ENCODE measurements at places on chromosomes 2 and 18.

- DNase-seq = no peak
These were observed 29.5 kb downstream of the RMC1 start for GRCh38 chr18:23532848-23533247.

DNA sequence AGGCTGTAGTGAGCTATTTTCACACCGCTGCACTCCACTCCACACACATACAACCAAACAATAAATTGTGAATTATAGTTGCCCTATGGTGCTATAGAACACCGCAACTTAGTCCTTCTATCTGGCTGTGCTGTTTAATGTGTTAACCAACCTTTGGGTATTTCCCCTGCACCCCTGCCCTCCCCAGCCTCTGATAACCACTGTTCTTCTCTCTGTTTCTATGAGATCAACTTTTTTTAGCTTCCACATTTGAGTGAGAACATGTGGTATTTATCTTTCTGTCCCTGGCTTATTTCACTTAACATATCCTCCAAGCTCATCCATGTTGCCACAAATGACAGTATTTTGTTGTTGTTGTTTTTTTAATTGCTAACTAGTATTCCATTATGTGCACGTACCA, 32.5 kb downstream of the TET3 start:
- no peak for DNase-seq

DNA sequence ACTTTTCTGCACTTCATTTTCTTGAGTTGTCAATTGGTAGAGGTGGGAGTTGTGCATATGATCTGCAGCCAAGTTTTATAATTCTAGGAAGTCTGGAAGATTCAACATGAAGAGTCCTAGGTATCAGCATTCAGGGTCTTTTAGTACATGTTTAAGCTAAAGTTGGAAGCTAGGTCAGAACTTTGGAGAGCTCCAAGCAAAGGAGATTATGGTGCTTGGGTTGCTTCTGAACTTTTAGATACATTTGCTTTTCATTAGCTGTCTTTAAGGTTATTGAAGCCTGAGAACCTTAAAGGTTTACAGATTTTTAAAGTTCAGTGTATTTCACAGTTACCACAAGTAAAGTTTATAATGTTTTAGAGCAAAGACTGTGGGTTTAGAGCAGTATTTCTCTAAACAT, 85.5 kb downstream of the EPC2 start:
- DNase-seq = no peak

DNA sequence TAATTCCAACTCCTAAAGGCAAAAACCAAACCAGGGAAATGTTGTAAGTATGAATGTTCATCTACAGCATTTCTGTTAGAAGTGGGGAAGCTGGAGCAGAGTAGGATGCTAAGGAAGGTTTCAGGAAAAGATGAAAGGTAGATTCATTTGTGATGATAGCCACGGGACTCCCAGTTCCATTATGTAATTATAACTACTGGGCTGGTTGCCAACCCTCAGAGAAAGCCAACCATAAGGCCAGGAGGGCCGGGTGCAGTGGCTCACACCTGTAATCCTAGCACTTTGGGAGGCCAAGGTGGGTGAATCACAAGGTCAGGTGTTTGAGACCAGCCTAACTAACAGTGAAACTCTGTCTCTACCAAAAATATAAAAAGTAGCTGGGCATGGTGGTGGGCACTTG, 288.9 kb upstream of the ETAA1 start:
- no peak for DNase-seq

- no peak for DNase-seq
These were observed 31.2 kb downstream of the ZNF516 start for GRCh38 chr18:76463872-76464271.

DNA sequence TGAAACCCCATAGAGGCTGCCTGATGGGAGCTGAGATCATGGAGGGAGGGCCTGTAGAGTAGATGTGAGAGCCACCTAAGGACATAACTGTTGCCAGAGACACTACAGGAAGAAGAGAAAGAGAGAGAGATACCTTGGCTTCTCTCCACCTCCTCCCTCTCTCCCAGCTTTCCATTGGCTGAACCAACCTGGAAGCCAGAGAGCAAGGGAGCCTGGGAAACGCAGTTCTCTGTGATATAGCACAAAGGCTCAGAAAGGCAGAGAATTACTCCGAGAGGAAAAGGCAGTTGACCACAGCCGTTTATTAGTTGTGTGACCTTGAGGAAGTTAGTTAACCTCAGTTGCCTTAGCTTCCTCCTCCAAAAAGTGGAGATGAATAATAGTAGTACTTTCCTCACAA, 37.7 kb upstream of the MAT2A start:
- DNase-seq = no peak

GRCh38 chr18:12516049-12516630, 108.4 kb downstream of the PRELID3A start:
- DNase-seq = no peak

GRCh38 chr2:118913131-118913802, 28.7 kb upstream of the MARCO start:
- no peak for DNase-seq

DNA sequence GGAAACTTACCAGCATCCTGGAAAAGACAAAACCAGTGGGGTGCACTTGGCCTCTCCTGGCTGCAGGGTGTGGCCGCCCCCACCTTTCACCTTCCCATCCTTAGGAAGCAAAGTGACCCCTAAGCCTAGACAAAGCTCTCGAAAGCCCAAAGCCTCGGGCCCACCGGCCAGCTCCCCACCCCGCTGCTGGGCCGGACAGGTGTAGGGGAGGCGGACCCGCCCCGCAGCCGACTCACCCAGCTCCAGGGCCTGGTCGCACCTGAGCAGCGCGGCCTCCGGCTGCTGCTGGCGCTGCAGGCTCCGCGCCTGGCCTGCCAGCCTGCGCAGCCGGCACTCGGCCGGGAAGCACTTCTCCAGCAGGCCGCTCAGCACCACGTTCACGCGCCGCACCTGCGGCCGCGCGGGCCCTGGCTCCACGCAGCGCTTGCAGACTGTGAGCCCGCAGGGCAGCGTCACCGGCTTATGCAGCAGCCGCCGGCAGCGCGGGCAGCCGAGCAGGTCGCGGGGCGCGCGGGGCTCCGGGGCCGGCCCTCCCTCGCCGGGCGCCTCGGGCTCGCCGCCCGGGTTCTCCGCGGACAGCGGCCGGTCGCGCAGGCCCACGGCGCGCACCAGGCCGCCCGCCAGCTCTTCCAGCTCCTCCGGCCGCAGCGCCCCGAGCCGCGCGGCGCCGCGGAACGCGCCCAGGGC, 979 bp downstream of the LONRF2 start:
- DNase-seq = no peak

DNA sequence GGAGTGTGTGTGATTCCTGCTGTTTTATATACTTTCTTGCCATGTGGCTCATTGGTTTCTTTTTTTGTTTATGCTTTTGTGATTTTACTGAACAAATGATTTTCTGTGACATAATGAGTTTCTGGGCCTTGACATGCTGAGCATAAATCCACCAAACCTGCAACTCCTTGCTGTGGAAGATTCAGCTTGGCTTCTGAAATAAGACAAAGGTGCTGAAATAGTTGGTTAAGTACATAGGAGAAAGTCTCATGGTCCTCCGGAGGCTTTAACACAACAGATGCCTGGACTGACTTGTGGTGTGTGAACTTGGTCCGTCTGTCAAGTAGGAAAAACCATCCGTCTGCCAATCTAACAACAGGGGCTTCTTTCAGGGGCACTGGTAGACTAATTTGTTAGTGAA, 315.3 kb upstream of the CXCR4 start:
- no peak for DNase-seq

GRCh38 chr2:238475566-238475965, 48.8 kb downstream of the ASB1 start:
- DNase-seq = no peak

DNA sequence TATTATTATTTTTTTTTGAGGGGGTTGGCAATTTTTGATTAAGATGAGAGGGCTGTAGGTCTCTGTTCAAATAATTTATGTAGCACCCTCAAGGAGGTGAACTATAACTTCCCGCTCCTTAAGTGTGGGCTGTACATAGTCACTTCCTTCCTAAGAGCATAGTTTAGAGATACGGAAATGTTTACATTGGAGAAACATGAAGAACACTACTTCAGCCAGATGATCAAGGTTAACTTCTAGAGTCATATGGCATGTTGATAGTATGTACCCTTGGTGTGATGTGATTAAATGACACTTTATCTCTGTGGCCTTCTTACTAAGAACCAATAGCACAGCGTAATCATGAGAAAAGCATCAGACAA, 93.7 kb downstream of the MIB1 start:
- DNase-seq = no peak

GRCh38 chr2:85939131-85939530, 50.3 kb upstream of the ST3GAL5 start:
- DNase-seq = no peak

DNA sequence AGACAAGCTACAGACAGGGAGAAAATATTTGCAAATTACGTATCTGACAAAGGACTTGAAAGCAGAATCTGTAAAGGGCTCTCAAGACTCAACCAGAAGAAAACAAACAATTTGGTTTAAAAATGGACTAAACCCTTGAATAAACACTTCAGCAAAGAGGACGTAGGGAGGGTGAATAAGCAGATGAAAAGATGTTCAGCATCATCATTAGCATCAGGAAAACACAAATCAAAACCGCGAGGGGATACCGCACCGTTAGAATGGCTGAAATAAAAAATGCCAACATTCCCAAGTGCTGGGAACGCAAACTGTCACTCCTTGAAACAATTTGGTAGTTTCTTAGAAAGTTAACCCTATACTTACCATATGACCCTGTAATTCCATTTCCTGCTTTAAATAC, 136.7 kb downstream of the MBP start:
- no peak for DNase-seq

GRCh38 chr2:85976106-85976920, 87.5 kb upstream of the ST3GAL5 start:
- no peak for DNase-seq

DNA sequence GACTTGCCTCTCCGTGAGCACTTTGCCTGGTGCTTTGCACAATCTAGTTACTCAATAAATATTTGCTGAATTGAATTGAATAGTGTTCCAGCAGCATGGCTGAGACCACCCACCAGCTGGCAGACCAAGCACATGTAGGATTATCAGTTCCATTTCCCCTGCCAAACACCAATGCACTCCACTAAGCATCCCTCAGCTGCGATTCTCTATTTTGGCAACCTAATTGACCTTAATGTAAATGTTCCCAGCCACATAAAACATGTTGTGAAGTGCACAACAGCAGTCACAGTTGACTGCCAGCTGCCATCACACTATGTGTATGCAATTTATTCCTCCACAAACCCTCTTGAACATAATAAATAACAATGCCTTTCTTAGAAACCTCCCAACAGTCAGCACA, 1879.4 kb upstream of the PIK3C3 start:
- DNase-seq = no peak

DNA sequence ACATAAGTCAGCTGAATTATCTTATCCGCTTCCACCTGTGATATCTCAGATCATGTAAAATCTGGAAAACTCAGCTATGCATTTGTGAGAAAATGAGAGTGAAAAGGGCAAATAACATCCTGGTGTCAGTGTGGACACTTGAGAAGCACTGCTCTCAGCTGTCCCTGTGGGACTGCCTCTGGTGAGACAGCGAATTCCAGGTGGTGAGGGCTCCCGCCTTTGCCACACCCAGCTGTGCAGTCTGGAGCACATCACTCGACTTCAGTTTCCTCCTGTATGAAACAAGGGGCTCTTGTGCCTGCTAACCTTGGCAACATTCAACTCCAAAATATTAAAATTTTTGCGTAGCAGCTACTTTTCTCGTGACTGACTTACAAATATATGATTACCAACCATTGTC, 194.9 kb upstream of the BOD1L2 start:
- no peak for DNase-seq

- DNase-seq = no peak
These were observed 57.2 kb downstream of the ZNF385B start for GRCh38 chr2:179804206-179804605.

- DNase-seq = no peak
These were observed 106.7 kb upstream of the FANCL start for GRCh38 chr2:58347810-58348209.

DNA sequence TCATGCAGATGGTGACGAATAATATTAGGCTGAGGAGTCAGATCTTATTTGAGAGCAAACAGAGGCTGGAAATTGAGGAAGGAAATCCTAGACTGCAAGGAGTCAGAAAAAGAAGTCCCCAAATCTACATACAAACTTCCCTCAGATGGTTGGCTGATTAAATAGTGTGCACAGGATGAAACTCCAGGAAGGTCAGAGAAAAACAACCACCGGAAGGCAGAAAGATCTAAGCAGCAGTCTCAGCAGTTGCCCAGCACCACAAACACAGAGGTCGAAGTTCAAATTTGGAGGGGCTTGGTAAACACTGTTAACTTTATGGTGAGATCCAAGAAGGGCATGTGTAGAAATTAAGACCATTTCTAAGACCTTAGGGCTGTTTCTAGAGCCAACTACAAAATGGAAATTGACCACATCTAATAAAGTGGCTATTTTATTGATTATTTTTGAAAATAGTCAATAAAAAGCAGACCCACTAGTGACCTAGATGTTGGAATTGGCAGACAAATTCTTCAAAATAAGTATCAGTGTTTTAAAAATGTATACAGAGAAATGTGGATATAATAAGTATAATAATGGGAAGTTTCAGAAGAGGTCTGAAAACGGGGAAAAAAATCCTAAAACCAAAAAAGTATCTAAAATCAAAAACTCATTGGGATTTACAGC, 134.8 kb downstream of the GALNT1 start:
- no peak for DNase-seq

DNA sequence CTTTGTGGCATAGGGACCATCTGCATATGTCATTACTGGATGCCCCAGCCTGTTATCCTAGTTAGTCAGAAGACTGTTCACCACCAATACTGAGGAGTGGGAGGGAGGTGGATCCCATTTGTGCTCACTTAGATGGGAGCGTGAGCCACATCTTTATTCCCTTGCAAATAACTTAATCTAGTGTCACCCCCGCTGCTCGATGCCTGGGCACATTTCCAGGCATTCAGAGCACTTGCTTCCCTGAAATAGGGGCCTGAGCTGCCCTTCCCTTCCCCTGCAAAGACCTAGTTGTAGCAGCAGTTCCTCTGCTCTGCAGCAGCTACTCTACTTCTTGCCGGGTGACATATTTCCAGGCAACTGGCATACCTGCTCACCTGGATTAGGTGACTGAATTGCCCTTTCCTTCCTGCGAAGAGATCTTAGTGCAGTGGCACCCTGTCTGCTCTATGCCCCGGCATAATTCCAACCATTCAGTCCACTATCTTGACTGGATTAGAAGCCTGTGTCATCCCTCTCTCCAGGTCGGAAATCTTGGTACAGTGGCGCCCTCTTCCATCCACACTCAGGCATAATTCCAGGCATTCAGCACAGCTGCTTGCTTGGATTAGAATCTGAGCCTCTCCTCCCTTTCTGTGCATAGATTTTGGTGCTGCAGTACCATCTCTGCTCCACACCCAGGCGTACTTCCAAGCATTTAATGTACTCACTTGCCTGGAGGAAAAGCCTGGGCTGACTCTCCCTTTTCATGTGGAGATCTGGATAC, 1389.1 kb upstream of the TMEFF2 start:
- DNase-seq = no peak

- DNase-seq = no peak
These were observed 52.9 kb downstream of the SCG2 start for GRCh38 chr2:223549215-223549614.

Data from activated CD4-positive, CD25-positive, alpha-beta regulatory T cell treated with anti-CD3 and anti-CD28 coated beads, Interleukin-2, amount 50 U/mL, for 16 hours (primary cell).